ENCODE measurements at places on chromosomes 1 and 21.

DNA sequence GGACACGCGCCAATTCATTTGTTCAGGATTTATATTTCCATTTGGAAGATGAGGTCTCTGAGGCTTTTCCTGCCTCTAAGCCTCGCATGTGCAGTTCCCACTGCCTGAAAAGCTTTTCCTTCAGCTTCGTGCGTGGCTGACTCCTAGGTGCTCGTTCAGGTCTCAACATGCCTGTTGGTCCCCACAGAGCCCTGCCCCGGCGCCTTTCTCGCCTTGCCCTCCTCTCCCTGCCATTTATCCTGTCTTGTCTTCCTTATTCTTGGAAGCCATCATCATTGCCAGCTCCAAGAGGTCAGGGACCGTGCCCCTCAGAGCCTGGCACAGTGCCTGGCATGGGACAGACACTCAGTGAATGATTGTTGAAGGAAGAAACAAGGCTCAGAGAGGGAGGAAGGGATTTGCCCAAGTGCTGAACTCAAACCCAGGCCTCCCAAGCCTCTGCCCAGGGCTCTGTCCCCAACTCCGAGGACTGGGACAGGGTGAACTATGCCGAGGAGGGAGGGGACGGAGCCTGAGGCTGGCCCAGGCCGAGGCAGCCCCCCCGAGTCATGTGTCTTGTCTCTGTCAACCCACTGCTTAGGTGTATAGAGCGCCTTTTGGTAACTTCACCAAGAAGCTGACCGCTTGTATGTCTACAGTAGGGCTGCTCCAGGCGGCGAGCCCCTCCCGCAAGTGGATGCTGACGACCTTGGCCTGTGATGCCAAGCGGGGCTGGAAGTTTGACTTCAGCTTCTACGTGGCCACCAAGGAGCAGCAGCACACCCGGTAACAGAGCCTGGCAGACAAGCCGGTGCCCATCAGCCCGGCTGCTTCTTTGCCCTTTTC is 47.3 kb downstream of the DISP3 start:
- no peak for DNase-seq

- no peak for DNase-seq
Measured at GRCh38 chr1:22248746-22249145, 105.8 kb upstream of the WNT4 start.

- DNase-seq, result no peak
Measured at GRCh38 chr1:87915771-87916170, 587.1 kb downstream of the LMO4 start.

- no peak for DNase-seq
Measured at GRCh38 chr1:204230211-204230610, 16.4 kb upstream of the GOLT1A start.

DNA sequence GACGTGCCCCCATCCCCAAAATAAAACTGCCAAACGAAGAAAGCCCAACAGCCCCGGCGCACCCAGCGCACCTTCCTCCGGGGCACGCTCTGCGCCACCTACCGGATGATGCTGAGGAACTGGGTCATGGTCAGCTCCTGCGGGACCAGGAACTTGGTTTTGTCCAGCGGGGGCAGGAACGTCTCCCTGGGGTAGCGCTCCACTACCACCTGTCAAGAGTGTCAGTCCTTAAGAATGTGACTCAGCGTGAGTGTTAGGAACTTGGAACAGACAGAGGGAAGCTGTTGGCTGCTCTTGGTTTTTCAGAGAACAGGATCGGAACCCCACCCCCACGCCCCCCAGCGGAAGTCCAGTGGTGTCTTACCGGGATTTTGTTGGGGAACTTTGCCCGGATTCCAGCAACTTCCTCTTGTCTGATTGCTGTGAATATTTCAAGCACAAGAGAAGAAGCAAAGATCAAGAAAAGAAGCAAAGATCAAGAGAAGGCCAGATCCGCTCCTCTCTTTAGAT is 431 bp downstream of the MAP1LC3C start:
- DNase-seq, result peak; percentile 40

GRCh38 chr1:210707300-210708240 is 378.9 kb downstream of the HHAT start:
- no peak for DNase-seq

GRCh38 chr1:152018537-152018936 is 18.3 kb downstream of the S100A11 start:
- DNase-seq, result no peak

DNA sequence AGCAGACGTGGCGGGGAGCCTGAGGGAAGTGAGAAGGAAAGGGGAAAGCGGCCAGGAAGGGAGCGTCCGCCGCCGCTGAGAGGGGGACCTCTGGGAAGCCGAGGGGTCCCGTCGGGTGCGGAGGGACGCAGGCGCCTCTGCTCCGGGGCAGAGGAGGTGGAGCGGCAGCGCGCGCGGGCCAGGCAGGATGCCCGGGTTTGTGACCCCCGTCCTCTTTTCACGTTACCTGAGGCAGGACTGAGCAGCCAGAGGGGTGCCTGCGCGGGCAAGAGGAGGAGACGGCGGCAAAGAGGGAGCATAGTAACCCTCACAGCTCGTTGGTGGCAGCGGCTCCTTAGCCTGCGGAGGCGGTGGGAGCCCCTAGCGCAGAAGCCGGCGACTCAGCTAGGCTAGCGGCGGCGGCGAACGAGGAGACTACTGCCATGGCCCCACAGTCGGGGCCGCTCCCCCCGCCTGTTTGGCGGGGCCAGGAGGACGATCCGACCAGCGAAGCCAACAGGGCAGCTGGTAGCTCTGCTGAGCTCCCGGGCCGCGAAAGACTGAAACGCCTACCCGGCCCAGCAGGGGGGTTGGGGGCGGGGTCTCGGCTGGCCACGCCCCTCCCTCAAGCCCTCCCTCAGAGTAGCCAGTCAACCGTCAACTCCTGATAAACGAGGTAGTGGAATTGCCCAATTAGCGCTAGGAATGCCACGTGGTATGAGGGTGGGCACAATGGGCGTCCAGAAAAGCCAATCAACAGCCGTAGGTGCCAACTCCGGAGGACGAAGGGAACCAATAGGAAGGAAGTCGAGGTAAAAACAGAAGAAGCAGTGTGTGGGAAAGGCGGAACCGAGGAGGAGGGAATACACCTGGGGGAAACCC is at the start of gene TESK2:
Gene TESK2 (minus strand): TSS at position 538 of the 861 bp plus-strand sequence. CDS start 33,378 bp downstream, outside the sequence.
- peak; percentile 100 for DNase-seq

DNA sequence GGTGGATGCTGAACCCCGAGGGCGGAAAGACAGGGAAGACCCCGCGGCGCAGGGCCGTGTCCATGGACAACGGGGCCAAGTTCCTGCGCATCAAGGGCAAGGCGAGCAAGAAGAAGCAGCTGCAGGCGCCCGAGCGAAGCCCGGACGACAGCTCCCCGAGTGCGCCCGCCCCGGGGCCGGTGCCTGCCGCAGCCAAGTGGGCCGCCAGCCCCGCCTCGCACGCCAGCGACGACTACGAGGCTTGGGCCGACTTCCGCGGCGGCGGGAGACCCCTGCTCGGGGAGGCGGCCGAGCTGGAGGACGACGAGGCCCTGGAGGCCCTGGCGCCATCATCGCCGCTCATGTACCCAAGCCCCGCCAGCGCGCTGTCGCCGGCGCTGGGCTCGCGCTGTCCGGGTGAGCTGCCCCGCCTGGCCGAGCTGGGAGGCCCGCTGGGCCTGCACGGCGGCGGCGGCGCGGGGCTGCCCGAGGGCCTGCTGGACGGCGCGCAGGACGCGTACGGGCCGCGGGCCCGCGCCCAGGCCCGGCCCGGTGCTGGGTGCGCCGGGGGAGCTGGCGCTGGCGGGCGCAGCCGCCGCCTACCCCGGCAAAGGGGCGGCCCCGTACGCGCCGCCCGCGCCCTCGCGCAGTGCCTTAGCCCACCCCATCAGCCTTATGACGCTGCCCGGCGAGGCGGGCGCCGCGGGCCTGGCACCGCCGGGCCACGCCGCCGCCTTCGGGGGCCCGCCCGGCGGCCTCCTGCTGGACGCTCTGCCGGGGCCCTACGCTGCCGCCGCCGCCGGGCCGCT is 20.7 kb downstream of the FOXO6 start:
- no peak for DNase-seq

DNA sequence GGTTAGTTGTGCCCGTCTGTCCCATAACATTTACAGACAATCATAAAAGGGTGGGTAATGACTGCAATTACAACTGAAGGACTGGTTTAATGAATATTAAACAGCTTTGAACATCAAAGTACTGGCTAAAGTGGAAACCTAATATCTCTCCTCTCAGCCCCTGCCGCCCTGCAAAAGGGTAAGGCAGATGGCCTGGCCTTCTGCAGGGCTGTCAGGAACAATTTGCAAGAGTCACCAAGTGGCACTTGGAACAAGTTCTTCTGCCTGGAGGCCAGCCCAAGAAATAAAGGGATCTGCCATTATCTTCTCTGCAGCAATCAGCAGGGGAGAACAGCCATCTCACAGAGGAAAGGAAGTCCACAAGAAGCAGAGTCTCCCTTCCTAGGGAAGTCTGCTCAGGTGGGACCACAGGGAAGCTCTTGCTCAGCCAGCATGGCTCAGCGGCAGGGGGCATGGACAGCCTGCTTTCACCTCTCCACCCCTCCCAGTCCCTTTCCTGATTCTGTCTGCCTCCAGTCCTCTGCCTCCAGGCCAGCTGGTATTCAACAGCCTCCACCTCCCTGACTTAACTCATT is 96.1 kb downstream of the TRABD2B start:
- DNase-seq, result no peak

DNA sequence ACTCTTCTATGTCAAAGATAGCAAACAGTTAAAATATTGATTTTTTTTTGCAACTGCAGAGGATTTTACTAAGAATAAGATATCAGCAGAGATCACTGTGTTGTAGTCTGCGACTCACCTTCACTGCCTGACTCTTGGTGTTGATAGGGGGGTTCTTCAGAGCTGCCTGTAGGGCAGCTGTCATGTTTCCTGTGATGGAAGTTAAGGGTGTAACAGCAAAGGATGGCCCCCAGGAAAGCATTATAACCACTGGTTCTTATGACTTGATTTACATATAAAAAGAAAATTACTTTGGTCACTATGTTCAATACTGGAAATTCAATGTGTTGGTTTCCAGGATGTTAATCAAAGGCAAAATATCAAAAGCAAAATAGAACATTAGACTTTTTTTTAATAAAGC is 2.6 kb downstream of the ARPC5 start:
- no peak for DNase-seq

GRCh38 chr21:26055841-26056264 is 114.7 kb downstream of the APP start:
- DNase-seq, result no peak

DNA sequence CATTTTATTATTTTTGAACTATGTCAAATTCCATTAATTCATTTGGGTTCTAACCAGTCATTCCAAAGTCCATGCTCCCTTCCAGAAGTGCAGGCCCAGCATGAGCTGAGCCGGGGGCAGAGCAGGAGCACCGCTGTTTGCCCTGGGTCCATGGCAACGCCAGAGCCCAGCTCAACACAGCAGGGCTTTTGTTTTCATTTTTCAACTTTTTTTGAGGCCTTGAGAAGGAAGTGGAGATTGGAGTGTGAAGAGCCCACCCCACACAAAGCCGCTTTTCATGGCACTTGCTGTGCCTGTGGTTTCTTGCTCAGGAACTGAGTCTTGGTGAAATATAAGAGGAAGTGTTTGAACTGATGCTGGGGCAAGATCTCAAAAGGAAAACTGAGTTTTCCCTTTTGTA is 13.2 kb upstream of the PRMT2 start:
- no peak for DNase-seq

DNA sequence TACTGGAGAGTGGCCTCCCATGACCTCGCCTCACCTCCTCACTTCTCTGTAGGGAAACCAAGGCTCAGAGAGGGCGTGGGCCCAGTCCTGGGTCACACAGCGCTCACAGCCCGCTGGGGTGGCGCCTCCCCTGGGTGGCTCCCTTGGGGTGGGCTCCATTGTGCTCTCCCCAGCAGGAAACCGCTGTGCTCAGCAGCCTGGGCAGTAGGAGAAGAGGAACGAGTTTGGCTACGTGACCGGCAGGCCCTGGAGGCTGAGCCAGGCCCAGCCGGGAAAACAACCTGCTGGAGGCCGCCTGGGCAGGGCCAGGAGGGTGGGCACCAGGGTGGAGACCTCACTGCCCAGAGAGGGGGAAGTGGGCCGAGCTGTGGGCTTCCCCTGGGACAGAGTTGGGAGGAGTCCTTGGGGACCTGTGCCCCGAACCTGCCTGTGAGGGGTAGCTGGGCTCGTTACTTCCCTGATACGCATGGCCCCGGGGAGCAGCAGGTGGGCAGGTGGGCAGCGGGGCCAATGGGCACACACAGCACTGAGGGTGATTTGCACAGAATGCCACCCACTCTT is 15.0 kb upstream of the FAM131C start:
- no peak for DNase-seq

DNA sequence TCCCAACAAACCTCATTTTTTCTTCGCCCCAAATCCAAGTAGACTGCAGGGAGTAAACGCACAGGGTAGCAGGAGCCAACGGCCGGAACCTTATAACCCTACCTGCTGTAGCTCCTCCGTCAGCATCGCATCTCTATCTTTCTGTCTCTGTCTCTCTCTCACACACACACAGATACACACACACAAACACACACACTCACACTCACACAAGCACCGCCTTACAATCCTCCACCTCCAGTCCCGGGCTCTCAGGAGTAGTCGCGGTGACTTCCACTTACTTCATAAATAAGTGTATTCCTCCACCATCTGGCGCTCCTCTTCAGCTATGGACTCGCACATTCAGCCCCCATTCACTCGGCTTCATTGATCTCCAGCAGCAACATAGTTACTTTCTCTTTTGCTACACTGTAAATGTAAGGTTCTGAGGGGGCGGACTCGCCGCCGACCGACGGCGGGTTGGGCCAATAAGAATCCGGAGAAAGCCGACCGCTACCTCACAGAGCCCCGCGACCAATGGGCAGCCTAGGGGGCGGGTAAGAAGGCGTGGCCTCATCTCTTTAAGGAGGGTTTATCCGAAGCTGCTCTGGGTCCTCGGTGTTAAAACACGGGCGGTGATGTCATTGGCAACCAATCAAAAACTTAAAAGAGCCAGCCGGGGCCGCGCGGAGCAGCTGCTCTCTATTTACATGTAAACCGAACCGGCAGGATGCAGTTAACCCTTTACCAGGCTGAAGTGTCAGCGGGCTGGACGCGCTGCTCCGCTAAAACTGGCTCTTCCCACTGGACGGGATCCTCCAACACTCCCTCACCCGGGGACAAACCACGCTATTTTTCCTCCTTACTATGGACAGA is at the start of gene DUSP10:
Gene DUSP10 (minus strand): TSS at position 387 of the 852 bp plus-strand sequence. CDS start 2,345 bp downstream, outside the sequence.
- peak; percentile 97 for DNase-seq

DNA sequence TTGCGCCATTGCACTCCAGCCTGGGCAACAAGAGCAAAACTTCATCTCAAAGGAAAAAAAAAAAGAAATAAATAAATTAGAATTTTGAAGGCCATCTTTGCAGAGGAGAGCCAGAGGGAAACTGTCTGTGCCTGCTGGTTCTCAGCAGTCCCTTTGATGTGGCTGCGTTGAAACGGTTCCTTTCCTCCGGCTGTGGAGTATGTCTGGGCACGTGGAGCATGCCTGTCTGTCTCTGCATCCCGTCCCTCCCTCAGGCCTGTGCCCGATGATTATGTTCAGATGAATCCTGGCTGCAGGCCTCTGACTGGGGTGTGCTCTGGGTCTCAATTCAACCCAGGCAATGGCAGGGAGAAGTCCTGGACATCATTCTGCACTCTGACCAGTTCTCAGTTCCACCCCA is 33.4 kb downstream of the KIAA1614 start:
- no peak for DNase-seq

GRCh38 chr1:215825056-215825455 is 258.0 kb downstream of the KCTD3 start:
- no peak for DNase-seq

All from epithelial cell of prostate (primary cell).